DMS53 (cell line): ENCODE measurements at places on chromosomes 2 and 18.
A peak's percentile ranks its signal among the peaks of the same experiment; 100 is the strongest.

DNA sequence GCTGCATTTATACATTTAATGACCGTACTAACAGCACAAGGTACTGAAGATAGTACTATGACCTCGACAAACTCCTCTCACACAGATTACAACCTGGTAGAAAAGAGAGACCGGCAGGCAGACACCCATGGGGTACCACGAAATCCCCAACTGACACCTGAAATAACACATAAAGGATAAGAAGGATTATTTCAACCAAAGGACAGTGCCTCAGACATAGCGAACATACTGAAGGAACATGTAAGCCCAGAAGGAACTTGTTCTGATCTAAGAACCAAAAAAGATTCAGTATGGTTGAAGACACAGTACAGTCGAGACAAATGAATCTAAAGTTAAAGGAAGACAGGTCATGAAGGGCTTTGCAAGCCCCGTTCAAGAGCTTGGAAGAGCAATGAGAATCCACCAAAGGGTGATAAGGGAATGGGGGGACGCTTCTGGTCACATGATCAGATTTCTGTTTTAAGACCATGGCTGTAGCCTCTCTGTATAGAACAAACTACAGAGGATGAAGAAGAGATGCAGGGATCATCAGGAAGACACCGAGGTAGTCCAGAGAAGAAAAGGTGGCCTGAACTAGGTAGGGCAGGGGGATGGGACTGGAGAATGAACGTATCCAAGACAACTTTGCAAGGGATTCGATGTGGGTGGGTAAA lies 902 bp downstream of the MCFD2 start:
- DNase-seq = no peak

- no peak for DNase-seq
Observed at GRCh38 chr2:207490441-207490840, 39.3 kb upstream of the CREB1 start.

DNA sequence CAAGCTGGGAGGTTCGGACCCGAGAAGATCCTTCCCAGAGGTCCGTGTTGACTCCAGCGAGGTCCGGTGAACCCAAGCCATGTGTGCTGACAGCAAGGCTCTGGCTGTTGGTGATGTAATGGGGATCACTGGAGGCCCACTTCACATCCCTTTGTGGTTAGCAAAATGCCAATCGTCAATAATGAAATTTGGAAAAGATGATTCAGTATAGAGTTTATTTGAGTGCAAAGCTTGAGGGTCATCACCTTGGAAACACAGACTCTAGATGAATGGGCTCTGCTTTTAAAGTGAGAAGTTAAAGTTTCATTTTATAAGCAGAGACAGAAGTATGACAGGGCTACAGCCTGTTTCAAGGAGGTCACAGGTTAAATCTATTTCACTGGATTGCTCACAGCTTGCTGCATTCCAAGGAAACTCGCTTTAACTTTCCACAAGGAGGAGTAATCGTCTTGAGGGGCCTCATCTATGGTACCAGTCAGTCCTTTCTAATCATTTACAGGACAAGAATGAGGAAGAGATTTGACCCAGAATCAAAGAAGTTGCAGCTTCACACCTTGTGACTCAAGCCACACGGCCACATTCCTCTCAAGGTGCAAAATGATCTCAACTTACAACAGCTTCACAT lies 140.5 kb downstream of the TPO start:
- no peak for DNase-seq

GRCh38 chr2:92072461-92073035 lies 2798.7 kb upstream of the TEKT4 start:
- no peak for DNase-seq

DNA sequence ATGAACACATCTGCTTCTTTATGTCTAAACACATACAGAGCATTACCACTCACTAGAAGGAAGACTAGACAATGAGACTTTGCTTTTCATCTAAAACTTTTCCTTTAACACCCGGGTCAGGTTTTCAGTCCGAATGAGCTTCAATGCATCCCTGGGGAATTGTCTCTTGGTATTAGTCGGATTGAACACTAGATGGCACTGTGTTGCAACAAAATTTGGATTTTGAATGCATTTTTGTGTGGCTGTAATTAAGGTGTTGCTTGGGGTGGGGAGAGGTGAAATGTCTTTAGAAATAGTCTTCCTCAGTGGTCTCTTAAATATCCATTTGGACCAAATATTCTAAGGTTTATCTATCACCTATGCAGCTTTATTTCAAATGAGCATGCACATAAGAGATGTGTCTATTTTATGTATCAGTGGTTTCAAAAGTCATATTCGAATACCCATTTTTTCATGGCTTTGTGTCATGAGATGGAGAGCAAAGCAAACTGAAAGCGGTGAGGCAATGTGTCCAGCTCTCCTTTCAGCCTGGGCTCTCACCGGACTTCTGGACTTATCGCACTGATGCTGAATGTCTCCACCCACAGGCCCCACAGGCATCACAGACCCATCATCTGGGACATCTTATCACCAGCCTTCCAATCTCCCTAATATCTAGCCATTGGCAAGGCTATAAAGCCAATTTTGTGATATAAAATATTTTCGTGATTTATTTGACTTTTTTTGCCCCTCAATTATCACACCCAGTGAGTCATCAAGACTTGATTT lies 510.3 kb downstream of the RNF144A start:
- peak; percentile 75 for DNase-seq

GRCh38 chr2:240567137-240567871 lies 980 bp upstream of the RNPEPL1 start:
- DNase-seq = peak; percentile 59

DNA sequence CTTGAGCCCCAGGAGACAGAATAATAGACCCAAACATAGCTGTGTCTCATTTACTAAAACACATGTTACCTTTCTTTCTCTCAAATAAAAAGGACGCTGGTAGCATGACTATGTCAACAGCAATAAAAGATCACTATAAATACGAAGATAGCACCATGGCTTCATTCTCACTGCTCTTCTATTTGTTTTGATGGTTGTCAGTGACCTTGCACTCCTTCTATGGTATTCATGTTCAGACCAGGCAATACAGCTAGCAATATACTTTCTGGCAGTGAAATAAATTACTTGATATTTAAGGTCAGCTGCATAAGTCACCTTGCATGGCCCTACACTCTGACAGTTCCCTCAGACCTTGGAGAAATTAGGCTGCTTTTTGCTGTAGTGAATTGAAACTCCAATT lies 263.2 kb upstream of the CDH7 start:
- peak; percentile 91 for DNase-seq

DNA sequence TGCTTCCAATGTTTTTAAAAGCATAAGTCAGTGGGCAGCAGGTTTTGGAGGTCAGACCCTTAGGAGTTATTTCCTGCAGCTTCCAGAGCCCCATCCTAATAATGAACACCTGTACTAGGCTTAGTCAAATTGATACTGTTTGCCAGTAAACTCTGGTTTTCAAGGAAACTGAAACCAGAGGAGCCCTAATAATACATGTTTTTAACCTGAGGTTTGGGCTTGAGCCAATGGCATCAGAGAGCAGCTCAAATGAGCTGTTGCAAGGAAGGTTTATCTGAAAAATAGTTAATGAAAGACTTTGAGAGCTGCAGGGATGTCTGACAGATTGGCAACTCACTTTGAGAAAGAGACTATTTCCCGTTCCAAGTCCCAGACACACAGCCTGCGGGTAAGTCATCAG lies 54.6 kb downstream of the DCC start:
- peak; percentile 13 for DNase-seq

GRCh38 chr2:70902067-70902442 lies 33.6 kb upstream of the ATP6V1B1 start:
- peak; percentile 67 for DNase-seq

GRCh38 chr18:61731178-61731577 lies 161.6 kb downstream of the RNF152 start:
- no peak for DNase-seq

GRCh38 chr2:14827226-14828023 lies 194.9 kb downstream of the LRATD1 start:
- no peak for DNase-seq

- peak; percentile 94 for DNase-seq
Observed at GRCh38 chr18:2655954-2656236, 369 bp downstream of the SMCHD1 start.

- DNase-seq = peak; percentile 63
Observed at GRCh38 chr2:65057391-65058052, 1.3 kb downstream of the CEP68 start.

DNA sequence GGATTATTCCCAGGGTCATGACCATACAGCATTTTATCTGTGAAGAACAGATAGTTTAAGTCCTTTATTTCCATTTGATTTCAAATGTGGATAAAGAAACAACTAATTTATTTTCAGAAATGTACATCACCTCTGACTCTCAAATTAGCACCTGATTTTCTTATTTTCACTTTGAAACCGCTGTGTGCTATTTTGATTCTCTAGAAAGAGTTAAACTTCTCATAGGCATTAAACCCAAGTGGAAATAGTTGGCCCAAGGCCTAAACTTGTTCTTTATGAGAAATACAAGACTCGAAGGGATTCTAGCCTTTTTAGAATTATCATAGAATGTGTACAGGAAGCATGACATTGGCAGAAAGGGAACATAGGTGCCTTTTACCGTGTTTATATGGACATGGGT lies 41.5 kb upstream of the LTBP1 start:
- no peak for DNase-seq

GRCh38 chr2:148646231-148646559 lies 1.6 kb downstream of the EPC2 start:
- no peak for DNase-seq

GRCh38 chr2:114517580-114517979 lies 75.1 kb downstream of the DPP10 start:
- no peak for DNase-seq

DNA sequence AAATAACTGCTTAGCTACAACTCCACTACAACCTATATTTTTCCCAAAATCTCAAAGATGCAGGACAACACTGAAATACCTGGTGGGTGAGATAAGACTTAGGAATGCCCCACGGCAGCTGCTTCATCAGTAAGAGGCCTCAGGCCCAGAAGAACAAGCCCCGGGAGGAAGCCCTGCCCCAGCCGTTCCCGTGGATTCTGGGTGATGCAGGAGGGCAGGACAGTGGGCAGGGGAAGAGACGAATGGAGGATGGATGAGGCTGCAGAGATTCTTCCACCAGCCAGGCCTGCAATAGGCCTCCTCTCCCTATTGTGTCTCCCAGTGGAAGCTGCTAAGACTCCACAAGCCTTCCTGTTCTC lies 197.9 kb upstream of the HDAC4 start:
- DNase-seq = no peak

- peak; percentile 43 for DNase-seq
Observed at GRCh38 chr2:53018825-53019425, 748.7 kb upstream of the CHAC2 start.

DNA sequence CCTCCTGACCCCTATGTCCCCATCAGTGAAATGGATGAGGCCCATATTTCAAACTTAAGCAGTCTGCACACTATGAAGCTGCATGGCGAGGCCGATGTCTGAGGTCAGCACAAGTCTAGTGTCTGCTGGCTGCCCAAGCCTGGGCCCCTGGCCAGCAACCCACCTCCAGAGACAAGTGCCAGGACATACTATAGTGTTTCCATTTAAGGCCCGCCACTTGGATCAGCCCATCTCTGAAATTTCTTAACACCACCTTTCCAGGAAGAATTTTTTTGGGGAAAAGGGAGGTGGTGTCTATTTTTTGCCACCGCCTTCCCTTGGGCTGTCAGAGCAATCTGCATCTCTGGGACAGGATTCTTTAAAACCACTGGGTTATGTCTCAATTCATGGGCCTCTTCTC lies 1.8 kb downstream of the ACVR1 start:
- no peak for DNase-seq

DNA sequence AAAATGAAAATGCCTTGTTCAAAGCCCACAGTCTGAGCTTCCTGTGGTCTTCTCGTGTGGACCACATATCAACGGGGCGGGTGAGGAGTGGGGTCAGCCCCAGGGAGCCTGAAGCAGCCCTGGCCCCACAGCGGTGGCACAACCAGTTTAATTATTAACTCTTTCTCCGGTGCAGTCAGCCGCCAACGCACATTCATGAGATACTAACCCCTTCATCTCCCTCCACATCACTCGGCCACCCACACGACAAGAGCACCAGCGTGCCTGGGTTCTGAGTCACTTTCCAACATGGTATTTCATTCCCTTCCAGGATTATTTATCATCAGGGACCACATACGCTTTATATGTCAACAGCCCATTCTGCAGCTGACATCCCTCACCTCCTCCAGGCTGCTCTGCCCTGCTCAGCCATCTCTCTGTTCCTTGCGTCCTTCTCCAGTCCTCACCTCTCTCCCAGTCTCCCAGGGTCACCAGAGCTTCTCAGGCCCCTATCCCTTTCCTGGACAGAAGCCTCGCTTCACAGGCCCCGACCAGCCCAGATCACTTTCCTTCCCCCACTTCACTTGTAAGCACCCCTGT lies 48.0 kb upstream of the ID2 start:
- DNase-seq = peak; percentile 84

GRCh38 chr2:108932736-108933332 lies 56.2 kb downstream of the EDAR start:
- no peak for DNase-seq

- no peak for DNase-seq
Observed at GRCh38 chr2:6355886-6356761, 509.6 kb downstream of the CMPK2 start.

DNA sequence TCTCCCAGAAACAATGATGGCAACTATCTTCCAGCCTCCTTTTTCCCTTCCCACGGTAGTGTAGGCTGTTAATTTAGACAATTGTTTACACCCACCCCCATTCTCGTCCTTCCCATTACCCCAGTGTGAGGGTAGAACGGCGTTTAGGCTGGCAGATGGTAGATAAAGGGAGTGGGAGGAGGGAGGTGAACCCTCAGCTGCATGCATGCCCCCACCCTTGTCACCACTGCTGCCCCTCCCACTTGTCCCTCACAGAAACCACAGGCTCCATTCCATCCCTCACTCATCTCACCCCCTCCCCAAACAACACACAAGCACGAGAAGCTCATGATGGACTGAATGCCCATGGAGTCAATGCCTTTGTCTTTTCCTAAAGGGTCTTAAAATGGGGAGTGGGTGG lies 107.9 kb upstream of the PARD3B start:
- no peak for DNase-seq

DNA sequence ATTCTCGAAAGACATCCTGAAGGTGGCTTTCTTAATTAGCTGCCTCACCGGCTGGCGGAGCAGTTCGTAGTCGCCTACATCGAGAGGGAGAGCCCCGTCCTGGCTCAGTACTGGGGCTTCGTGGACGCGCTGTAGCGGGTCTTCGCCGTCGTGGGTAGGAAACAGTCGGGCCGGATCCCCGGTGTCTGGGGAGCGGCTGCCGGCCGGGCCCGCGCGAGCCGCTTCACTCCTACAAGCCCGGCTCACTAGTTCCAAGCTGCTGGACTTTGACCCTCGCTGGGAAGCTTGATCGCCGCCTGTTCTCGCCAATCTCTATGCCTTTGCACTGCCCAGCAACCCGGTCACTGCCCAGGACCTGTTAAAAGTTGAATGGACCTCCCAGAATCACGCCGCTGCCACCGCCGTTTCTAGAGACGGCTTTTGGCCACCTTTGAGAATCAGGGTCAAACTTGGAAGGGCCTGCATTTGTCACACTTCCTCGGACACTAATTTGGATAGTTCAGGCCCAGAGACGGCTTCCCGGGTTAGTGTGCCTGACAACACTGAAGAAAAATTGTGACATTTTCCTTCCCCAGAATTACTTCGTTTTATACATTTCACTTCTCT lies 41.4 kb upstream of the AKAIN1 start:
- peak; percentile 87 for DNase-seq

- DNase-seq = no peak
Observed at GRCh38 chr2:171320208-171320621, 113.6 kb downstream of the METTL8 start.
